Skin of body (tissue), 3 donors: ENCODE measurements at places on chromosomes 12 and 14. TPM values are rescaled to one million over a fixed set of nuclear protein-coding genes. Genes with fewer than 3 reads are reported as not detected.

DAD1 gene
- 164 TPM for total RNA-seq

HECTD1 gene
- 273 TPM for total RNA-seq

PRPH gene
- total RNA-seq, result 0.99 TPM

TDRD9 gene
- 0.39 TPM for total RNA-seq

PLBD1 gene
- total RNA-seq, result 18.1 TPM

SLC25A47 gene
- total RNA-seq, result not detected

PPP4R4 gene
- 2.4 TPM for total RNA-seq

MLEC gene
- 53.9 TPM for total RNA-seq

RIN3 gene
- 8.2 TPM for total RNA-seq

DHRS2 gene
- not detected for total RNA-seq

SLC24A4 gene
- 0.49 TPM for total RNA-seq
